Glomerular endothelial cell (primary cell): ENCODE measurements at places on chromosomes 3 and 15.
A peak's percentile ranks its signal among the peaks of the same experiment; 100 is the strongest.

- no peak for DNase-seq
Measured at GRCh38 chr15:20642054-20642767, 100.6 kb upstream of the GOLGA6L6 start.

DNA sequence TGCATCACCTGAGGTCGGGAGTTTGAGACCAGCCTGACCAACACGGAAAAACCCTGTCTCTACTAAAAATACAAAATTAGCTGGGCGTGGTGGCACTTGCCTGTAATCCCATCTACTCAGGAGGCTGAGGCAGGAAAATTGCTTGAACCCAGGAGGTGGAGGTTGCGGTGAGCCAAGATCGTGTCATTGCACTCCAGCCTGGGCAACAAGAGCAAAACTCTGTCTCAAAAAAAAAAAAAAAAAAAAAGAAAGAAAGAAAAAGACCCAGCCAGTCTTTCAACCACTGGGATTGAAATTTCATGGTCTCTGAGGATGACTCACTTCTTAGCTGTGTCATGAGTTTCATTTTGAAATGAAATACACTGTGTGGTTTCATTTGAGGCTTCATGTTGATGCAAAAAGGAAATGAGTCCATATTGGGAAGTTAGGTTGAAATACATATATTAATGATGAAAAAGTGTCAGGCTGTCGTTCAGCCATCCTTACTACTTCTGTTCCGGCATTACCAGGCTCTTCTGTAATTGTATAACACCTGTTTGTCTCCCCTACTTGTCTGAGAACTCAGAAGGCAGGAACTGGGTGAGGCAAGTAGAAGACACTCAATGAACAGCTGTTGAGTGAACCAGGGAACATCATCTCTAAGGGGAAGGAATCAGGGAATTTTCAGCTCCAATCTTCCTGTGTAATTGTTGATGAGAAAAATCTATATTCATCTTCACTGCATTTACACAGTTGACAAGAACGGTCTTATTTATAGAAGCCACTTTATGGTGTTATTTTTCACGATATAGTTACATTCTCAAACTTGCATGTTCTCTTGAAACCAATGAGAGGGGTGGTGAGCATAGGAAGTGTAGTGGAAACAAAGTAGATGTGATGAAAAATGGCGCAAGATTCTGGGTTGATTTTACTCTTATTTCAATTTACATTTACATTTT, 87.4 kb downstream of the NFKBIZ start:
- no peak for DNase-seq

DNA sequence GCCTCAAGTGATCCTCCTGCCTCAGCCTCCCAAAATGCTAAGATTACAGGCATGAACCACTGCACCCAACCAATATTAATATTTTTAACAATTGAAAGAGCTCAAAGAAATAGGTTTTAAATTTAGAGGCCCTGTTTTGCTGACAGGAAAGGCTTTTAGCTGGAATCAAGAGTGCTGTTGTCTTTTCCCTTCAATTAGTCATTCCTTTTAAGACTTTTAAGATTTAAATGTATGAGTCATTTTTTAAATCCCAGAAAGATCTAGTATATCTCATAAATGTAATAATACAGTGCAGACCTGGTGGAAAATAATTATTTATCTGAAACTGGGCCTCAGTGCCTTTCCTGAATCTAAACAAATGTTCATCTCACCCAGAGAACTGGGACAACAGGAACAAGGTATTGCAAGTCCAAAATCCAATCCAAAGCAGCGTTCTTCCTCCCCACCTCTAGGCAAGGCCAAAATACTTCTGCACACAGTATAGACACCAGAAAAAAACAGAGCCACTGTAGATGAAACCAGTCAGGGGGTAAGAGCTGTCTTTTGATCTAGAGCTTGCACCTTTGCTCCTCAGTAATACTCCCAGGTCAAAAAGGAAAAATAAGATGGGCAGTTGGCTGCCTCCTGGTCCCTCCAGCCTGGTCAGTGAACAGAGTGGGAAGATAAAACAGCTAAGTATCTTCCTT, 14.4 kb downstream of the AGTR1 start:
- no peak for DNase-seq

DNA sequence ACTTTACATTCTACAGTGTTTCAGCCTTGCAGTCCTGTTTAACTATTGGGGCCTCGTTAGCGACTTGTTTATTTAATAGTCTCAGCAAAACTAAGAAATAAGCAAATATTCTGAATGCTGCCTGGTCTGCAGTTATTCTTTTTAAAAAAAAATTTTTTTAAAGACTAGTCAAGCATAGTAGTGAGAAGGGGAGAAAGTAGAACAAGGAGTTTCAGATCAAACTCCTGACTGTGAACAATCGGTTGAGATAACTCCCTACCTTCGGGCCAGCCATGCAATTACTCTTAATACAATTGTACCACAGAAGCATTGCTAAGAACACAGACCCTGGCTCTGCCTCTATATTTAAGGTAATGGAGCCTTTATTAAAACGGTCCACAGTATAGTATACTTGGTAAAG, 5.8 kb upstream of the DUT start:
- no peak for DNase-seq

GRCh38 chr15:97728791-97729190, 231.7 kb upstream of the ARRDC4 start:
- DNase-seq, result no peak

- DNase-seq, result no peak
Measured at GRCh38 chr3:94862703-94863102, 799.8 kb downstream of the NSUN3 start.

- no peak for DNase-seq
Measured at GRCh38 chr3:134697830-134698689, 47.2 kb upstream of the KY start.

GRCh38 chr15:25674913-25675312, 188.2 kb downstream of the ATP10A start:
- DNase-seq, result no peak

- DNase-seq, result no peak
Measured at GRCh38 chr15:32091505-32092380, 61.4 kb downstream of the CHRNA7 start.

DNA sequence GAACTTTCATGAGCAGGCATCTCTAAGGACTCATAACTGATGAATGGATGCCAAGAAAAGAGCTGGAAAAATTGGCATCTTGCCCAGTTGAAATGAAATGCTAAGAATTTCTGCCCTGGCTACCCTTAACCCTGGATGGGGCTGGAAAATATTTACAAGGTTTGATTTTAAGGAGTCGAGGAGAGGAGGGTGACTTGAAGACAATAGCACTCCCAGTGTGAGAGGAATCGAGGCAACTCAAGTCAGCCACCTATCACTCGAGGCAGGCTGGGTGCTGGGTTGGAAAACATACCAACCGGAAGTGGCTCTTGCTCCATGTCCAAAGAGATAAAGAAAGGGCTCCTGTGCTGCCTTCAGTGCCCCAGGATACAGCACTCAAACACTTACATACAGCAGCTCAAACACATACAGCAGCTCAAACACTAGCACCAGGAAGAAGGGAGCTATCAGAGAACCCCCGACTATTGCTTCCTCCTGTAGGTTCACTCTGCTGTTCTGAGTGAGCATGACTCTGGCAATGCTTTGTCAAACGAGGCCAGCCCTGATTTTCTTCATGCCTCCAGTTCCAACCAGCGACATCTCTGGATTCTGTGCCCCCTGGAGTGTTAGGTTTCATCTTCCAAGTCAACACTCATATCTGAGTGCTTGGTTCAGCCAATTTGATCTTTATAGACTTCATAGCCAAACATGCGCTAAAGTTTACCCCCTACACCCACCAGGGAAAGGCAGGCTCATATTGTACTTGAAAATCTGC, 4.9 kb downstream of the PRICKLE2 start:
- no peak for DNase-seq

- DNase-seq, result no peak
Measured at GRCh38 chr3:38446085-38446686, 7.5 kb upstream of the ACVR2B start.

DNA sequence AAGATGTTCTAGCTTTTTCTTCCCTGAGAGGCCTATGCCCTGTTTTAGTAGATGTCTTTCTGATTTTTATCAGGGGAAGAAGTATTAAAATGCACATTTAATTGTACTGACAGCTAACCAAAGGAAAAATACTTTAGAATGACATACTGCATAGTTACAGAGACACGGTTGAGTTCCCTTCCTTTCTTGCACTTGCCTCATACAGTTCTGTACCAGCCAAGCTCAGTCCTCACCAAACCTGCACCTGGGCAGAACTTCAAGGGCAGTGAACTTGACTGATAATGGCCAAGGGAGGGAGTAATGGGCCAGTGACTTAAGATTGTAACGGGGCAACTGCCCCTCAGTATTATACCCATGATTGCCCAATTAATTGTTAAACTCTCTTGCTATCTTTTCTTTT, 34.1 kb upstream of the RASGRP1 start:
- DNase-seq, result no peak

- DNase-seq, result no peak
Measured at GRCh38 chr15:35139822-35140221, 54.7 kb upstream of the NANOGP8 start.

DNA sequence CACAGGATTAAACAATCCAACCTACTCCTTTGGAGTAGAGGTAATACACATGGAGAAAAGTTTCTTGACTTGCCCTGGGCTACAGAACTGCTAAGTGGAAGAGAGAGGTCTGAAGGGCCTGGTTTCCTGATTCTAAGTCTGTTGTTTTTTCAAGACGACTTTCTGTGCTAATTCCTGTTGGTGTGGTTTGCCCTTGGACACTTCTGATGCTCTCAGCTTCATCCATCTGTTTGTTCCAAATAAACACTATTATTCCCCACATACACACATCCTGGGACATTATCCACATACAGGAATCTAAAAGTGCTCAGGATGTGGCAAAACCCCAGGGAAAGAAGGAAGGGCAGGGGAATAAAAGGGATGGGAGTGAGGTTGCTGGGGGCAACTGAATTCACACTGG, 393.5 kb upstream of the TBL1XR1 start:
- DNase-seq, result no peak

- DNase-seq, result no peak
Measured at GRCh38 chr3:116007000-116007399, 383.7 kb downstream of the GAP43 start.

GRCh38 chr3:55282994-55283393, 204.1 kb downstream of the WNT5A start:
- DNase-seq, result no peak

GRCh38 chr3:182861348-182861747, 68.0 kb downstream of the ATP11B start:
- no peak for DNase-seq

GRCh38 chr15:56667517-56667916, 65.8 kb downstream of the ZNF280D start:
- no peak for DNase-seq

- DNase-seq, result no peak
Measured at GRCh38 chr3:136586580-136586979, 165.6 kb downstream of the STAG1 start.

DNA sequence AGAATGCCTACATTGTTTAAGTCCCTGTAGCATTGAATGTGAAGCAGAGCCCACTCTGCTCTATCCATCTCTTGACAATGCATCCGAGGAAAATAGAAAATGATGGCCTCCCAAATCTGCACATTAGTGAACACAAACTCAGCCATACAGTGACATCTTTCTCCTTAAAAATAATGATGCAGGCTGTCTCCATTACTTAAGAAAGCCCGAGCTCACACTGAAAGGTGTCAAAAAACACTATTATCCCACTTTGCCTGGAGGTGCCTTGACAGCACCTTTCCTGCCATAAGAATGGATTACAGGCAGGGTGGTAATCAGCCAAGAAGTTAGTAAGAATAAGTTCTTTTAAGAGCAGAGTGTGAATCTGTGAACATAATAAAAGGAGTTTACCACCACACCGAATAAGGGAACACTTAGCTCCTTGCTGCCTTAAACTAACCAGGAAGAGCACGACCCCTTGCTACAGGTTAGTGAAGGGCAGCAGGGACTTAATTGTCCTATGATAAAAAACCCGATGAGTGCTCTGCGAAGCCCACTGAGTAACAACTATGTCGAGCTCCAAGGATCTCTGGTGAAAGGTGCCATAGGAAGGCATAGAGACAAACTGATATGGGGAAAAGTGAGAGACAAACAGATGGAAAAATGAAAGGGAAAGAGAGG, 123.2 kb upstream of the TUSC7 start:
- DNase-seq, result no peak

DNA sequence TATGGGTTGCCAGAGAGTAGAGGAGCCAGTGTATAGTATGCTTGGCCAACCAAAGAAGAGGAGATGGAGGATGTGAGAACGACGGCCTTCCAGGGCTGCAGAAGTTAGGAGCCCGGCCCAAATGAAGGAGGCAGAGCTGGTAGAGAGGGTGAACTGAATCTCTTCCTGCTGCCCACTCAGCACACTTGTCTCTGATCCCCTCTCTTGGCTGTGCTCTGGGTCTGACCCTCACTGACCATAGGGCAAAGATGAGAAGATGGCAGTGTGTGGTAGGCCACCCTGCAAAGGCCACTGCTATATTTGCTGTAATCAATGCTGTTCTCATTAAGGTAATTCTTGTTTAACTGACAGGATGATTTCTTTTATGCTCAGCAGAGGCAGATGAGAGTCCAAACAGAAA, 256.0 kb downstream of the OCA2 start:
- no peak for DNase-seq

- peak; percentile 41 for DNase-seq
Measured at GRCh38 chr15:84099181-84099580, 136.4 kb upstream of the GOLGA6L4 start.

DNA sequence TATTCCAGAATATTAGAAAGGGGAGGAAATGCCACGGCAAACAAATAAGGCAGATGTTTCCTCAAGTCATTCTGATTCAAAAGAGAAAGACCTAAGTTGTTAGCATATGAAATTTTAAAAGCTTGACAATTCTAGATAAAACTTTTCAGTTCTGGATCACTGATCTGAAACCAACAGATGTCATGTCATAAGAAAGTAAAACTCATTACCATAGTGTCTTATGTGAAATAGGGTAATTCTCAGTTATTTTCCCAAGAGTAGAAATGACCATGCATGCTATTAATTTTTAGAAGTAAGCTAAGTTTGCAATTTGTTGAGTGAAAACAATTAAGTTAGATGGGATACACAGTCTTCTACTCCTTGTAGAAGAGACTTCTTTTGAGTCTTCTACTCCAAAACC, 630.3 kb downstream of the NAALADL2 start:
- no peak for DNase-seq

GRCh38 chr3:100057716-100058575, 56.4 kb downstream of the FILIP1L start:
- no peak for DNase-seq

DNA sequence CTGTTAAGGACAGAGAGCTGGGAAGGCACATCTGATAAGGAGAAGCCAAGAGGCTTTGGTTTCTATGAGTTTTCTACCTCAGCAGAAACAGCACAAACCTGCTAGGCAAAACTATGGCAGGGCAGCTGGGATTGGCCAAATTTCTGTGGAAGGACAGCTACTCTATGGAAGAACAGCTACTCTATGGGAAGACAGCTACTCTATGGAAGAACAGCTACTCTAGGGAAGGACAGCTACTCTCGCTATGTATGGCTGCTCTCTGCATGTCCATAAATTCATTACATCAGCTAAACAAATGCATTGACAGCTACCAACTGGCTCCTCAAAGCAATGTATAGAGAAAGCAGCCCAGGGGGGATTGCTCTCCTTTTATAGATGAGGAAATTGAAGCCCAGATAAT, 24.8 kb downstream of the MASP1 start:
- DNase-seq, result no peak
